ENCODE measurements at places on chromosomes 6 and 20.

- DNase-seq = no peak
Observed at GRCh38 chr20:49751397-49751736, 37.7 kb upstream of the B4GALT5 start.

GRCh38 chr6:82111114-82111513 is 136.4 kb downstream of the IBTK start:
- DNase-seq = no peak

GRCh38 chr6:43992783-43993644 is 134.2 kb downstream of the MRPL14 start:
- DNase-seq = no peak

- no peak for DNase-seq
Observed at GRCh38 chr20:35299780-35300179, 7.6 kb upstream of the FAM83C start.

DNA sequence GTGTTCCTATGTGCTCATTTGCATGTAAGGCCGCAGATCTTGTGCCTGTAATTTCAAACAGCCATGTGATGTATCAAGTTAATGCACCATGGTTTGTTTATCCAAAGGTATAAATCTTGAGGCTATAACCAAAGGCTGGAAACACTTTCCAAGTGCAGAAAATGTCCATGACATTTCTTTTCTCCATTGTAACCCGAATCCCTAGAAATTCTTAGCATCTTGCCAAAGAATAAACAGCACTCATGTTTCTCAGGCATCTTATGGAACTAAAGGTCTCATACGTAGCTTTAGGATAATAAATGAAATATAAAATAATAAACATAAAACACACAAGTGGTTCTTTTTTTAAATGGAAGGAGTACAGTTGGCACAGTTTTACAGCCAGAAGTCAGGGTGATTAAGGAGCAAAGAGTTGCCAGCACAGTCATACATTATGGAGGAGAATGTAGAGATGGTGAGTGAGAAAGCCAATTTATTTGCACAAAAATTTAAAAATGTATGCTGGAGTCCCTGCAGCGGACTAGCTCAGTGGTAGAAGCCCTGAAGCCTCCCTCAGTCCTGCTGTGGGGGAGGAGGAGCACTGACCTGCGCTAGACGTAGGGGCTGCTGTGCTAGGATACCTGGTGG is 18.0 kb downstream of the CDH26 start:
- no peak for DNase-seq

GRCh38 chr20:50635014-50635557 is 56.3 kb downstream of the RIPOR3 start:
- no peak for DNase-seq

Measured in GM12892 (cell line).